Stimulated activated CD4-positive, alpha-beta T cell treated with anti-CD3 and anti-CD28 coated beads, Interleukin-1b, Interleukin-23, amount 100 ng/mL, for 1 hour (primary cell): ENCODE measurements at places on chromosomes 6 and 20.

GRCh38 chr20:13166011-13166410 is 55.1 kb upstream of the ISM1 start:
- no peak for DNase-seq

DNA sequence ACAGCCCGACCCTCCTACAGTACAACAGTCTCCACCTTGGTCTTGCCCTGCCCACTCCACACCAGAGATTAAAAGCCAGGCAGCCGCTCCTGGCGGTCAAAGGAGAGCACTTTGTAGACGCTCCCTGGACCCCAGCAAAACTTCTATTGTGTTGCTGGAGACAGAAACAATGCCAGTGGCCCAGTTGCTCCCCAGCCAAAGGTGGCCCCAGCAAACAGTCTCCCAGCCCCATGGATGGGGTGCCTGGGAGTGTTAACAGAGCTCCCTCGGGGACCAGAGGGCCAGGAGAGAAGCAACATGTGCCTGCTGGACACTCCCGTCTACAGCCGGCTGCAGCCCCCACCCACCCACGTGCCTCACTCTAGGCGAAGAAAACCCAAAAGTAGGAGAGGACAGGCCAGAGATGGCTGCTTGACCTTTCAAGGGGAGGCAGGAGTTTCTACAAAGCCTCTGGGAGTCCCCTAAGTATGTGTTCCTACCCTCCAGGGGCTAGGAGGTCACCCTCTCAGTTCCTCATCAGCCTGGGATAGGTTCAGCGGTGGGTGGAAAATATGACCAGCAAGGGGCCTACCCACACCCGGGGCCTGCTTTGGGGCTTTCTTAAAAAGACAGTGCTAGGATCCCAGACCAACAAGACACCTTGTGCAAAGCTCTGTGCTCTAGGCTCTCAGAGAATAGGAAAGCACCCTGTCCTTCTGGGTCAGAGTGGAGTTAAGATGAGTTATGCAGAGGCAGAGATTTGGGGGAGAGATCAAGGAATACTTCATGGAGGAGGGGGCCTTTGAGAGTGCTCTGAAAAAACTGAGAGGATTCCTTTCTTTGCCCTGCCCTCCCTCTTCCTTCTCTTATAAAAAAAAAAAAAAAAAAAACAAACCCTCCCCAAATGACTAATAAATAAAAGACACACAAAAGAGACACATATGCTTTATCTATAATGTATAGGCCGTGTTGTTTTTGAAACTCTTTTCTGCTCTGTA is 19.0 kb upstream of the PREX1 start:
- no peak for DNase-seq

GRCh38 chr6:139325125-139325524 is 33.3 kb upstream of the TXLNB start:
- DNase-seq = no peak

- no peak for DNase-seq
Measured at GRCh38 chr20:4794846-4795245, 73.1 kb downstream of the PRND start.

DNA sequence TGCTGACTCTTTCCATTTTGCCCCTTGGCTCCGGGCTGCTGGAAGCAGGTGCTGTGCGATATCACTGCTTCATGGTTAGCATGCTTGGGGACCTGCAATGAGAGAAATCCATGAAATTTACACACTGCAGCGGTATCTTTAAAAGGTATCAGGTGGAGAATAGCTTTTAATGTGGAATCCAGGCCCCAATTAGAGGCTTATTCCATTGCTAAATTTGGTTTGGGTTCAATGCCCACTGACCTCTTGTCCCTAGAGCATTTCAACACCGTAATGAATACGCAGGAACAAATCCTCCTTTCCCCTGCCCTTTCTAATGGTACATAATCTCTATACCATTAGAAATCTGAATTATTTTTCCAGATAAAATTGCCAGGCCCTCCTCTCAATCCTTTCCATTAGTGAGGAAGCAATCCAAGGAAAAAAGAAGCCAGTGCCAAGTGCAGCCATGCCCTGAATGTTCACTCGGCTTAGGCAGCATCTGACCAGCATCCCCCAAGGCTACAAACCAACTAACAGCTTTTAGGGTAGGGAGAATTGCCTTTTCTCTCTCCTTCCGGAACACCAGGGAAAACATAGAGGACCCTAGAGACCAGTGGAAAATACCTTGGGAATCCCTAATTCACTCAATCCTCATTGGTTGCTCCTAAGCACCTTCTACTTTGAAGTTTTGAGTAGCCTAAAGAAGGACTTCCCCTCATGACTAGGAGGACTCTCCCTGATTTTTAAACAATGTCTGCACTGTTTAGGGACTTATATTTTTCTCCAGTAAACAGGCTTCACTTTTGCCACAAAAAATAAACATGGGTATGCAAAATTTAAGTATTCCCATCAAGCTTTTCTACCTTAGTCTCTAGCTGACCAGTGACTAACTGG is 143.1 kb downstream of the QRSL1 start:
- no peak for DNase-seq

DNA sequence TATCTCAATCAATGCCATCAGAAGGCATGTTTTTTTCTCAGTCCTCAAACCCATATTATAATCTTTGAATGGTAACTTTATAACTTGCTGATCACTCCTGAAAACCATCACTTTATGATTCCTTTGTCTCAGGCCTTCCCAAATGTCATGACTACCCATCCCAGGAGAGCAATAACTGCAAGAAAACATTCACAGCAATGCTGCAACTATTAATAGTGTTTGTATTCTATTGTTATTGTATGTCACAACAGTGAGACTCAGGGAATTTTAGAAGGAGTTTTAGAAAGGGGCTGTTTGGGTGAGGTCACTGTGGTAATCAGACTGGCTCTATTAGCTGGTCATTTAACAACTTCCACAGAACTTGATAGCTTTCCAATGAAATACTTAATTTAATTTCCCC is 301.4 kb upstream of the TBX18 start:
- DNase-seq = no peak

- DNase-seq = no peak
Measured at GRCh38 chr6:53495506-53496499, 49.1 kb downstream of the GCLC start.

DNA sequence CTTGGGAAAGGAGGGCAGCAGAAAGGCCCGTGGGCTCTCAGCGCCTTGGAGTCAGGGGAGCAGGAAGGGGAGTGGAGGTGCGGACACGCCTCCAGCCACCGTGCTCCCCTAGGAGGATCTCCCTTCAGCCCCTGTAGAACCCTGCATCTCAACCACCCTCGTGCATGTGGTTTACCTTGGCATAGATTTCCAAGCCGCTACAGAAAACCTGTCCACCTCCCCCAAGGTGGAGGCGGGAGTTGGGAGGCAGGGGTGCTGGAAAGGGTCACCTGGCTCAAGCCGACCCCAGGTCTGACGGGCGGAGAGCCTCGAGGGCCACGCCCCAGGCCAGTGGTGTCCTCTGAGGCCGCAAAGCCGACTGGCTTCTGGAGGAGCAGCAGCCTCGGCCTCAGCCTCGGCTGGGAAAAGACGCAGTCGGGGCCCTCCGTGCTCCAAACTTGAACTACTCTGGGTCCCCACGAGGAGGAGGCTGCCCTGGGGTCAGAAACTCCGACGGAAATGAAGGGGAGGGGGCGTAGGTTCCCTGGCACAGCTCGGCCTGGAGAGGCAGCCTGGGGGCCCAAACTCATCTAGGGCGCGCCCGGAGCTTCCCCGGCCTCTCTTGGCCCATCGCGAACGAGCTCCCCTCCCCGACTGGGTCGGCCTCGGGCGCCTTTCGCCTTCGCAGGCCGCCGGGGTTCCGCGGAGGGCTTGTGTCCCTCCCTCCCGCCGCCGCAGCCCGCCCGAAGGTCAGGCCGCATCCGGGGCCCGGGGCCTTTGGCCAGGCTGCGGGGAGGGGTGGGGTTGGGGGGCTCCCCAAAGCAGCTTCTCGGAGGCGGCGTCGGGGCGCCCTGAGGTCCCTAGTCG is 6.3 kb upstream of the FOXF2 start:
- no peak for DNase-seq

- no peak for DNase-seq
Measured at GRCh38 chr6:163721922-163722692, 307.6 kb downstream of the QKI start.

DNA sequence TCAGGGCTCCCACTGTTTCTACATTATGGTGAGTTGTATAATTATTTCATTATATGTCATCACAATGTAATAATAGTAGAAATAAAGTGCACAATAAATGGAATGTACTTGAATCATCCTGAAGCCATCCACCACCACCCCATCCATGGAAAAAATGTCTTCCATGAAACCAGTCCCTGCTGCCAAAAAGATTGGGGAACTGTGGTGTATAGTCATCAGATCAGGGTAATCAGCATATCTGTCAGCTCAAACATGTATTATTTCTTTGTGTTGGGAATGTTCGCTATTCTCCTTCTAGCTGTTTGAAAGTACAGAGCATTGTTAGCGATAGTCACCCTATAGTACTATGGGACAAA is 33.8 kb upstream of the SLC22A23 start:
- DNase-seq = no peak

DNA sequence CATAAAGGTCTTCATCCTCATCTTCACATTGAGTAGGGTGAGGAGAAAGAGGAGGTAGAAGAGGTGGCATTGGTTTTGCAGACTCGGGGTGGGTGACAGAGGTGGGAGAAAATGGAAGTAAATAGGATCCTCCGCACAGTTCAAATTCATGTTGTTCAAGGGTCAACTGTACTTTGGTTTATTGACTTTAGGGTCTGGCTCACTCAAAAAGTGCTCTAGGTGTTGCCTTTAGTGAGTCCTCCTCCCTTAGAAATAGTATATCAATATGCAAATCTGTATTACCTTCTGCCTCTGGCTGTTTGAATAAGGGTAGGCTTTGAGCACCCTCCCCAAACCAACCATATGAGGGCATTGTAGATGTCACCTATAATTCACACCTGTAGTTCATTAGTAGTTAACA is 54.7 kb downstream of the KIF6 start:
- DNase-seq = no peak

- no peak for DNase-seq
Measured at GRCh38 chr20:14830466-14830865, 493.1 kb upstream of the FLRT3 start.

DNA sequence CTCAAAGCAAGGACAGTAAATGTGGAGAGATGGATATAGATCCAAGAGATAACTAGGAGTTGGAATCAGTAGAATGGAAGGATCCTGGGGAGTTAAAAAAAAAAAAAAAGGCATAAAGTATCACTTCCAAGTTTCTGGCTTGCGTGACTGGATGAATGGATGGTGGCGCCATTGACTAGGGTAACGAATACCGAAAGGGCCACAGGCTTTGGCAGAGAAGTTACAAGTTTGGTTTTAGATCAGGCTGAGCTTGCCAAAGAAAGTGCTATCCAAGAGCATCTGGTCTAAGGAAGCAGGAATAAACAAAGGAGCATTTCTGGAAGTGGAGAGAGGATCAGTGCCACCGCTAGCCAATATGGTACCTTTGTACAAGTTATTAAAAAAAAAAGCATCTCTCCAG is 17.5 kb downstream of the L3MBTL1 start:
- DNase-seq = no peak

- DNase-seq = no peak
Measured at GRCh38 chr6:154849475-154849874, 116.3 kb downstream of the SCAF8 start.

DNA sequence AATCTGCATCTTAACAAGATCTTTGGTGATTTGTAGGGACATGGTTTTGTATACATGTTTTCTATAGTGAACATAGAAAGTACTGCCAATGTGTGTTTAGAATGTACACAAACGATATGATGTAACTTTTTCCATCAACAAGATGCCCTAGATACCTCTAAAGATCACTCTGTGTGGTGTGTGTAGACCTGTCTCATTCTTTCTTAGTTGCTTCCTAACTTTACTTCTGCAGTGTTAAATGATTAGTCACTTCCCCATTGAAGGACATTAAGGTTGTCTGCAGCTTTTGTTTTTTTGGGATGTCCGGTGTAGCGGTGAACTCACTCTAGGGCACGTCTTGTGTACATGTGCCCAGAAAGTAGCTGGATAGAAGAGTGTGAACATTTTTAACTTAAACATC is 35.9 kb downstream of the CDYL start:
- no peak for DNase-seq

DNA sequence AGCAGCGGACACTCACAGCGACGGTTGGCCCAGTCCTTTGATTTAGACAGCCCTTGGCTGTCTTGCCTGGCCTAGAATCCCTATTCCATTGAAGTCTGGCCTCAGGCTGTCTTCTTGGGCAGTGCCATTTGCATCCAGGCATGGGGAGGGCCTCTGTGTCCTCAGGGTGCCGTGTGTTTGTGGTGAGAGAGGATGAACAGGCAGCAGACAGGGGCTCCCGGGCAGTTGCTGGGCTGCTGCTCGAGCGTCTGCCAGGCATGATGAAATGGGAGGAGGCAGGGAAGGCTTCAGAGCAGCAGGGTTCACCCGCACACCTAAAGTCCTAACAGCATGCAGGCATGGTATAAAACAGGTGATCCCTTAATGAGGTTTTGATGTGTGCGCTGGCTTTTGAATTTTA is 126.9 kb downstream of the SOBP start:
- no peak for DNase-seq

DNA sequence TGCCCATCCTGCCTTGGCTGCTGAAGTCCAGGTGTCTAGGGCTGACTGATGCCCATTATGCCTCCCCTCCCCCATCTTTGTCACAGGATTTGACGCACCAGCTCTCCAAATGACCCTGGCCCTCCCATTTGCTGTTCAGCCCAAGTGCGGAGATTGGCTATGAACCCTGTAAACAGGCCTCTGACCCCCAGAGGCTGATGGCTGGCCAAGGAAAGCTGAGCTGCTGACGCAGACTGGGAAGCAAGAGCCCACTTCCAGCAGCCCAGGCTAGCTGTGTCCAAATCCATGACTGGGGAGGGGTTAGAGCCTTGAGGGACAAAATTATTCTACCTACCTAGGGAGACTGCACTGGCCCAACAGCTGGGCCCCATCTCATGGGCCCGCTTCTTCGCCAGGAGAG is 797 bp upstream of the GNRH2 start:
- no peak for DNase-seq

DNA sequence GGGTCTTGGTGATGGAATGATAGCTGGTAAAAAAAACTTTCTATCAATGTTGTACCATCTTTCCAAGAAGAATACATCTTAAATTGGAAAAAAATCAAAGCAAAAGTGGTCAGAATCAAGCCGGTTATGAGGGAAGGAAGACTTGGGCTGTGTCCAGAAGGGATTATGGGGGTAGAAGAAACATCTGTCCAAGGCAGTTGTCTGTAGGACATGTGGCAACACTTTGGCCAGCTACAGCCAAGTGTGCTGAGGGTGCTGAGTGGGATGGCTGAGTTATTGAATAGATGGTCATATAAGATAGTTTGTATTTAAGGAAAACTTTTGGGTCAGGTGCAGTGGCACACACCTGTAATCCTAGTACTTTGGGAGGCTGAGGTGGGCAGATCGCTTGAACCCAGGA is 38.4 kb downstream of the INSM1 start:
- no peak for DNase-seq

GRCh38 chr20:32858701-32859372 is at the start of gene EFCAB8:
EFCAB8 (plus strand) TSS chr20:32858923; CDS start chr20:32863793, 4,870 bp downstream.
- DNase-seq = no peak

GRCh38 chr6:25352285-25352684 is 73.1 kb downstream of the CARMIL1 start:
- no peak for DNase-seq

- DNase-seq = no peak
Measured at GRCh38 chr6:31712296-31712695, 2.9 kb upstream of the LY6G6D start.
